ENCODE measurements at places on chromosomes 6 and 20. TPM values are rescaled to one million over a fixed set of nuclear protein-coding genes. Genes with fewer than 3 reads are reported as not detected.

Gene DEFB112
- not detected for total RNA-seq

Gene SLC26A8
- total RNA-seq = not detected

Gene RBL1
- 14.9 TPM for total RNA-seq

Gene ADGRF5
- total RNA-seq = not detected

Gene MDFI
- total RNA-seq = 0.49 TPM

Gene SLC35B2
- 58.2 TPM for total RNA-seq

Gene CEP162
- total RNA-seq = 1.8 TPM

Gene GMPR
- total RNA-seq = 3.5 TPM
